ENCODE measurements at places on chromosomes 4 and X.

DNA sequence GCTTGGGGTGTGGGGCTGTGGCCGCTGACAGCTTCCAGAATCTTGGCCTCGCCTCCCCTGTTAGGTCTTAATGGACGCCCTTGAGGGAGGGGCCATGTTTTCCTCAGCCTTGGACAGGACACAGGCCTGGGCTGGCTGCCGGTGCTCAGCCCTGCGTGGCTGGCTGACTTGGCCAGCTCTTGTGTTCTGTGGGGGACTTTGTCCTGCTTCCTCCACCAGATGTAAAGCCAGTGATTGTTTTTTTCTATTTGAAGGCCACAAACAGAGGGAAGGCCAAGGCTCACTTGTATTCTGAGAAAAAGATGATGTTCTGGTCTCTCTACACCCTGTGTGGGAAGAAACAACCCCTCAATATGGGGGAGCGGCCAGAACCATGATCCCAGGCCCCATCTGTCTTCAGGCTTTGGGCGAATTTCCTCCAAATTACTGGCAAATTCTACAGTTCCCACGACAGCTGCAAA, 71.3 kb downstream of the HTRA3 start:
- H3K36me3 ChIP-seq = no peaks in the 10 kb centered on the region
- H3K27ac ChIP-seq = no peak overlapping the region
- H3K4me3 ChIP-seq = no peak overlapping the region
- H3K27me3 ChIP-seq = no peaks in the 10 kb centered on the region

- no peak overlapping the region for H3K27ac ChIP-seq
- no peak for DNase-seq
- no peaks in the 10 kb centered on the region for H3K36me3 ChIP-seq
- no peaks in the 10 kb centered on the region for H3K4me1 ChIP-seq
- H3K4me3 ChIP-seq = no peak overlapping the region
These were observed 278.5 kb downstream of the EPHA5 start for GRCh38 chr4:65391814-65392213.

DNA sequence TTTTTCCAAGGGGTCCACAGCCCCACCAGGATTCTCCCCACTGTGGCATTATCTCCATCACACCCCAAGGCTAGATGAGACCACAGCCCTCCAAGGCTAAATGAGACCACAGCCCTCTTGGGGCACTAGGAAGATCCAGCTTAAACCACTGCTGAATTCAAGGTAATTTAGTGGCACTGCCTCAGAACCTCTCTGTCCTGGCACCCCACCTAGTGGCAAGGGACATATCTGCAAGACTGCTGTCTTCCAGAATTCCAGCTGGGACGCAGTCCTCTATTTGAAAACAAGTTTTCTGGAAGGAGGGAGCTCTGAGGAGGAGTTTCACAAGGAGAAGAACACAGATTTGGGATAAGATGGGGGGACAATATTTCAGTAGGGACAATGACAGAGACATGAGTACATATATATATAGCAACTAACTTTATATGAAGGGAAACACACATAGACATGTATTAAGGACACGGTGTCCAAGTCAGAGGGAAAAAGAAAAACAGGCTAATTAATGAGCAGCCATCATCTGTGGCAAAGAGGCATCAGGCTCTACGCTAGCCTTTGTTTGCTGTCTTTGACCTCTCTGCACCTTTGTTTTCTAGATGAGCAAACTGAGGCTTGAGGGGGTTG, 9.3 kb downstream of the CETN2 start:
- no peaks in the 10 kb centered on the region for H3K36me3 ChIP-seq
- no peaks in the 10 kb centered on the region for H3K4me1 ChIP-seq
- DNase-seq = peak; percentile 31
- H3K4me3 ChIP-seq = no peak overlapping the region

- H3K4me3 ChIP-seq = no peak overlapping the region
- no peak overlapping the region for H3K27ac ChIP-seq
- no peaks in the 10 kb centered on the region for H3K27me3 ChIP-seq
- no peaks in the 10 kb centered on the region for H3K36me3 ChIP-seq
- H3K4me1 ChIP-seq = no peaks in the 10 kb centered on the region
These were observed 31.7 kb downstream of the TXK start for GRCh38 chr4:48102303-48102702.

DNA sequence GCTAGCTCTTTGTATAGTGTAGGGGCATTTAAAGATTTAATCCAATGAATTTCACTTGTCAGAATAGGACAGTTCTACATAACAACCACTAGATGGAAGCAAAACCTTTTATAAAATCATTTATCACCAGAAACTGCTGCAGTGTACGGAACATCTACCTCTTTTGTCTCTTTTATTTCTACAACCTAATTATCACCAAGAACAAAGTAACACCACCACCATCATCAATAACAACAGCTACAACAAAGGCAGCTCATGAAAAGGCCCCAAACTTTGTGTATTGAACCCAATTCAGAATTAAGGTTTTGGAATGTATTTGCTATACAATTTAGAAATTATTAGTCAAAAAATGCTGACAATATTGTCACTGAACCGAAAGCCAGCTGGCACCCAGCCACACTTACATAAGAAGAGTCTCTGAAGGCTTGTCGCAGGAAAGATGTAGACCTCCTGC, 260.9 kb upstream of the RPS6KA3 start:
- no peak overlapping the region for H3K4me3 ChIP-seq
- H3K4me1 ChIP-seq = peaks cover 10% of the 10 kb centered on the region
- no peak overlapping the region for H3K27ac ChIP-seq
- no peak for DNase-seq
- no peaks in the 10 kb centered on the region for H3K27me3 ChIP-seq

DNA sequence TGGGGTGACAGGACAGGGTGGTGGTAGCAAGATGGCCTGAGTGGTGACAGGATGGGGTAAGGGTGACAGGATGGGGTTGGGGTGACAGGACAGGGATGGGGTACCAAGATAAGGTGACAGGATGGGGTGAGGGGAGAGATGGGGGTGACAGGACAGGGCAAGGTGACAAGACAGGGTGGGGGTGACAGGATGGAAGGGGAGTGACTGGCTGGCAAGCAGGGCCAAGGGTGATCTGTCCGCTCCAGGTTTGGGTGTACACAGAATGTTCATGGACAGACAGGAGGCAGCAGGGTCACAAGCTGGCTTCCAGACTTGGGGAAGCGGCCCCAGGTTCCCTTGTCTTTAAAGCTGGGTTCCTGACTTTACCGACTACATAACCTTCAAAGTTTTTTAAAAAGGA, 23.3 kb downstream of the RNF212 start:
- no peak overlapping the region for H3K4me3 ChIP-seq
- H3K4me1 ChIP-seq = no peaks in the 10 kb centered on the region
- no peaks in the 10 kb centered on the region for H3K36me3 ChIP-seq

DNA sequence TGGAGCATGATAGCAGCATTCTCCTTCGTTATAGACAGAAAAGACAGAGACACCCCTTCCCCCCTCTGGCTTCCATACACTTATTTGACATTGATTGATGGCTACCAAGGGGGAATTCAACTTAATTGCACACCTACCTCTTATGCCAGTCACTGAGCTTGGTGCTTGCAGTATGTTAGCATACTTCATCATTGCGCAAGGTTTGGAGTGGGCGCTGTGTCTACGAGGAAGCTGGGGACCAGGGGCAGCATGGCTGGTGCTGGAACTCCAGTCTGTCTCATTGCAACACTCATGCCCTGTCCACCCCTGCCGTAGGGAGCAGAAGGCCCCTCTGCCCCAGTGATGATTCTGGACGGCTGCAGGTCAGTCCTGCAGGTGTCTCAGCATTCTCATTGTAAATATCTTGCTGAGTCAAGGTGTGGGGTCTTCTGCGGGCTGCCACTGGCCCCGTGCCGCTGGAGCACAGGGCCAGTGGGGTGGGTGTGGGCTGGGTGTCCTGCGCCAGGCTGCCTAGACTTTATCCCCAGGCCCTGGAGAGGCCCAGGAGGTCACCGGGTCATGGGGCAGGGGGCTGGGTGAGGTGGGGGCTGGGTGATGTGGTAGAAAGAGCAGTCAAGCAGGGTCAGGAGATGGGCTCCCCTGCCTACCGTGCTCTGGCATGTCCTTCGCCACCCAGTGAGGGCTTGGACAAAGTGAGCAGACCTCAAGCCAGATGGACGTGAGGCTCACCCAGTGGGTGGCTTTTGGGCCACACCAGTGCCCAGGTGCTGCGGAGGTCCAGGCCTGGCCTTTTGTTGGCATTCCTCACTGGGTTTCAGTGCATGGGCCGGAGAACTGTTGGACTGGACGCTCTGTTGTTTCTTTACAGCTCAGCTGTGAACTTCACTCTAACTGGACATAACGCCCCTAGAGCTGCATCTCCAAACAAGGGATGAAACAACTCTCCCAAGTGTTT, 85.5 kb downstream of the PSAPL1 start:
- H3K36me3 ChIP-seq = no peaks in the 10 kb centered on the region
- H3K4me1 ChIP-seq = no peaks in the 10 kb centered on the region
- DNase-seq = no peak
- H3K4me3 ChIP-seq = no peak overlapping the region
- no peaks in the 10 kb centered on the region for H3K27me3 ChIP-seq

GRCh38 chr4:183909187-183909586, 4.1 kb downstream of the STOX2 start:
- H3K4me1 ChIP-seq = no peaks in the 10 kb centered on the region
- no peaks in the 10 kb centered on the region for H3K27me3 ChIP-seq
- no peak for DNase-seq
- no peak overlapping the region for H3K4me3 ChIP-seq

DNA sequence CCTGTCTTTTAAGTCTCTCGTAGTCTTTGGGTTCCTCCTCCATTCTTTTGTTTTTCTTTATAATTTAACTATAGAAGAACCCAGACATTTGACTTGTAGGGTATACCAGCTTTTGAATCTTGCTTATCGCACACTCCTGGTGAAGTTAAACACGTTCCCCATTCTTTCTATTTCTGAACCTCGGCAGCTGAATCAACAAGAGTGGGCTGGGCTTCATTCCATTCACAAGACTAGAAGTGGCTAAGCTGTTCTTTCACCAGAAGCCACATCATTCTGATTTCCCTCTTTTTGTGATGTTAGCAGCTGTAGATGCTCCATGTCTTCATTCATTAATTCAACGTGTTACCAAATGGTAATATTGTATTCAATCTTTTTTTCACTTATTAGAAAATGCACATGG, 167.9 kb downstream of the CORIN start:
- H3K36me3 ChIP-seq = no peaks in the 10 kb centered on the region
- no peak overlapping the region for H3K4me3 ChIP-seq
- no peak for DNase-seq
- 0 out of 2 replicates have a peak, but pooled peaks cover 2% of the 10 kb centered on the region for H3K4me1 ChIP-seq

- H3K4me1 ChIP-seq = no peaks in the 10 kb centered on the region
- no peaks in the 10 kb centered on the region for H3K27me3 ChIP-seq
- H3K27ac ChIP-seq = no peak overlapping the region
- no peaks in the 10 kb centered on the region for H3K36me3 ChIP-seq
- no peak overlapping the region for H3K4me3 ChIP-seq
These were observed 14.9 kb downstream of the PARM1 start for GRCh38 chr4:74947798-74948197.

DNA sequence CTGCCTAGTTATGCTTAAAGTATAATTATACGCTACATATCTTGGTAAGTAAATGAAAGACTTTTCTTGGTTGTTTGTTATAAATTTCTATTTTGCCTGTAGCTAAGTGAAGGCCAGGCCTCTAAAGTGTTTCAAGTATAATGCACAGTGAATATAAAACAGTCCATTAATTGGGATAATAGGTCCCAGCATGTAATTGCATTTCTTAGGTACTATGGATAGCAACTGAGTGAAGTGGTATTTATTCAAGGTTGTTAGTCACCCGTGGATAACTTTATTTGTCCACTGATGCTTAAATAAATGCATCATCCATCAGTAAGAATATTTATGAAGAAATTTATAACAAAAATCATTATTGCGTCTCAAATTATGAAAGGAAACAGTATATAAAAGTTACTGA, 59.1 kb downstream of the TEX13C start:
- no peaks in the 10 kb centered on the region for H3K36me3 ChIP-seq
- no peak for DNase-seq
- H3K27ac ChIP-seq = no peak overlapping the region

- no peak for DNase-seq
- H3K36me3 ChIP-seq = no peaks in the 10 kb centered on the region
- H3K27ac ChIP-seq = no peak overlapping the region
- H3K4me3 ChIP-seq = no peak overlapping the region
These were observed 48.4 kb downstream of the ARFIP1 start for GRCh38 chr4:152828122-152828521.

- no peak within 1 kb of the TSS for H3K4me3 ChIP-seq
- H3K36me3 ChIP-seq = no peaks in the 10 kb centered on the region
- no peaks in the 10 kb centered on the region for H3K27me3 ChIP-seq
- no peak within 1 kb of the TSS for H3K27ac ChIP-seq
These were observed at the start of gene PLXNB3 for GRCh38 chrX:153763989-153764755. PLXNB3 (plus strand) TSS chrX:153764249; CDS start chrX:153765536, 1,287 bp downstream.

DNA sequence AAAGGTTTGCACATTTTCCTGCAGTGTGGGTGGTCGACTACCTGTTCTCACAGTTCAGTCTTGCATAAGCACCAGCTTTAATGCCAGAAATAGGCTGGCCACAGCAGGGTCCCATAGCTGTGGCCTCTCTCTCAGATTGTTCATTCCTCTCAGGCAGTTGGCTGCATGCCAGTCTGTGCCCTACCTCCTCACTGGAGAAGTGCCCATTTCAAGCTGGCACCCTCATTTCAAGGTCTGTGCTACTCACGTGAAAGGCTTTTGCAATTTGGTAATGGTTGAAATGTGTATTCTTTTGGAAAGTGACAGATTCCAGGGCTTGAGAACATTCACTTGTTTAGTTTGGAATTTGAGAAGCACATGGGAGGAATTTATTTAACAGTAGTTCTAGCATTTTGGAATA, 28.9 kb upstream of the MTMR1 start:
- DNase-seq = no peak
- no peaks in the 10 kb centered on the region for H3K27me3 ChIP-seq
- no peak overlapping the region for H3K27ac ChIP-seq

- H3K4me1 ChIP-seq = peaks cover 27% of the 10 kb centered on the region
- H3K27ac ChIP-seq = no peak overlapping the region
- no peak overlapping the region for H3K4me3 ChIP-seq
These were observed 87.0 kb downstream of the IRF2 start for GRCh38 chr4:184387351-184387750.

DNA sequence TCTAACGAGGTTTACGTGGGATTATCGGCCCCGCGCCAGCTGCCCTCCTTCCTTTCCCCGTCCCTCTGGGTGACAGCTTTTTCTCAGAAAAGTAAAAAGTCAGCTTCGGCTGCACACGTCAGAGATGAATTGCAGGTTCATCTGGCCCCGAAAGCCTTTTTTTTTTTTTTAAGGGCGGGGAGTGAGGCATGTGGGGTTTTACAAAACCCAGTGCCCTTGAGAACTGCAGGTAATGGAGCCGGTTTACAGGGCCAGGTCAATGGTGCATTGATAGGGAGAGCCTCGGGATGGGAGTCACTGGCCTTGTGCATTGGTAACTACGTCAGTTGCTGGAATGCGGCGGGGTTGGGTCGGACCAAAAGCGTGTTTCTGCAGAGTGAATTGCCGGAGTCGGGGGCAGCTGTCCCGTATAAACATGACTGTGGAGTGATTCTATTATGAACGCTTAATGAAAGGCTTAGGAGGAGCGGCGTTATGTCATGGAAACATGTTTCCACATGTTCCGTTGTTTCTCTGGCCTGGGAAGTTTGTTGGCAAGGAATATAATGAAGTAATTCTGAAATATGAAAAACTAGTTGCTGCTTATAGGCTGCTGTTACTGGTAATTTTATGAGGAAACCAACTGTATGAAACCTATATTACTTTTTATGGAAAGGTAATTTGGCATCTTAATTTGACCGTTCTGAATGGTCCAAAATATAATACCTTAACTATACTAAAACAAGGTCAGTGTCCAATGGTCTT, 1.1 kb downstream of the HSPA4L start:
- peaks cover 6% of the 10 kb centered on the region for H3K27me3 ChIP-seq
- H3K27ac ChIP-seq = no peak overlapping the region
- no peak overlapping the region for H3K4me3 ChIP-seq
- no peak for DNase-seq
- H3K4me1 ChIP-seq = no peaks in the 10 kb centered on the region

All from DND-41 (cell line).